ENCODE measurements at places on chromosomes 13 and 19.

DNA sequence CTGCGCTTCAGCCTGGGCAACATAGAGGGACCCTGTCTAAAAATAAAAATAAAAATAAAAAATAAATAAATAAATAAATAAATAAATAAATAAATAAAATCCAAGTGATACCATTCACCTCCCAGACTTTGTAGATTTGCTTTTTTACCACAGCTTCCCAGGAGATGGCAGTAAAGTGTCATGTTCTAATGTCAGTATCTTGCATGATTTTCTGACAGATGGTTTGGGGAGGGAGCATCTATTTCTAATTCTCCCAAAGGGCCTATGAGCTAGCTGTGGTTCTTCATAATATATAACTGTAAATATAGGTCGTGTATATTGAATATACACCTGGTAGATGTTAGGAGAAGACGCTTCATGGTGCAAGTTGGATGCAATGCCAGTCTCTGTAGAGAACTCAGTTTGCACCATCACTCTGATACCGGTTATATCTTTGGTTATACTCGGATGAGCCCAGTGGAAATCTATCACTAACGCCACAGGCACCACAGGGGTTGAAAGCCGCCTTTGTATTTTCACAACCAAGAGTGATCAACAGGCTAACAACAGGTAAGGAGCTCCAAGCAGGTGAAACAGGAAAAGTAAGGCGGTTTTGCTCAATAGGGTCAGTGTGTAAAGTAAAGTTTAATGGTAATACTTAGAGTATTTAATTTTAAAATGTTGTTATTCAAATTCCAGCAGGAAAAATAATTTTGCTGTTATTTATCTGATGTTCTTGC is 13.9 kb downstream of the APLP1 start:
- DNase-seq = peak; percentile 99

DNA sequence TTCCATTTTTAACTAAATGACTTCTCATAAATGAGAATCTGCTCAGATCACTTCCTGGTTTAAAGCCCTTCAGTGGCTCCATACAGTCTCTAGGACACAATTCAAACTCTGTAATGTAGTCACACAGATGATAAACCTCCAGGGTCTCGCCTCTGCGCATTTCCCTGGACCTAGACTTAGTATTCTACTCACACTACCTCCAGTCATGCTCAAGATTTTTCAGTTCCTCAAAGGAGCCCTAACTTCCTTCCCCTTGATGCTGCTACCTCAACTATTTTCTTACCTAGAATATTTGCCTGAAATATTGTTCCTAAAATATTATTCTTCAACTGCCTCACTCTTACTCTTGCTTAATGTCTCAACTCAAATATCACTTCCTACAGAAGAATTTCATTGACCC is 86.7 kb upstream of the TPP2 start:
- no peak for DNase-seq

- DNase-seq = no peak
These were observed 526 bp downstream of the NFIX start for GRCh38 chr19:12995596-12996405.

DNA sequence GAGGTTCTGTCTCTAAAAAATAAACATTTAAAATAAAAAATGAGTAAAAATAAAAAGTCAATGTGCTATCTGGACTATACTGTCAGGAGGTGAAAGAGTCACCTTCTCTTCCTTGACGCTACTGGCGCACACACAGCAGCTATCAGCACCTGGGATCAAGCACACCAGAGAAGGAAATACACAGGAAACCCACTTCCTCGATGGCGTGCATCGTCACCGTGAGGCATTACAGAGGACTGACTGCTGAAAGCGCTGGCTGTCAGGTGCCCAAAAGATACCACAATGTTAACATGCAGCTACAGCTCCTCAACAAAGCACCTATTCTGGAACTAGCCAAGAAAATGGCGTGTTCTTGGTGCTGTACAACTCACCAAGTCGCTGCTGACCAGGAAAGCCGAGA is 6.1 kb downstream of the SLC35E1 start:
- no peak for DNase-seq

GRCh38 chr13:100423375-100423774 is 165.2 kb downstream of the GGACT start:
- no peak for DNase-seq

DNA sequence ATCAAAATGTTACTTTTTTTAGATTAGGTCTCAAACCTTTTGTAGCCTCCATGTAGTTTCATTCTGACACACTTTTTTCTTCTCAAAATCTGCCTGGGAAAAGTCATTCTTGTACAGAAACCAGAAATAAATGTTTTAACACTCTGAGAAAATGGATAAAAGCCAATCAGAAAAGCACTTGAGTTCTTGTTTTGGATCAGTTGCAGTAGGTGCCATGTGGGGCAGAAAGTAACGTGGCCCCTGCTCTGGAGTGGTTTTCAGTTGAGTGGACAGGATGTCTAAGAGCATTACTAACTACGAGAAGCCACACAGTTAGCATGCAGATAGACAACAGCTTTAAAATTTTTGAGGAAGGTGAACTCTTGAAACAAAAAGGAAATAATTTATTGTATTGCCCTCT is 19.1 kb downstream of the GPR183 start:
- DNase-seq = no peak

DNA sequence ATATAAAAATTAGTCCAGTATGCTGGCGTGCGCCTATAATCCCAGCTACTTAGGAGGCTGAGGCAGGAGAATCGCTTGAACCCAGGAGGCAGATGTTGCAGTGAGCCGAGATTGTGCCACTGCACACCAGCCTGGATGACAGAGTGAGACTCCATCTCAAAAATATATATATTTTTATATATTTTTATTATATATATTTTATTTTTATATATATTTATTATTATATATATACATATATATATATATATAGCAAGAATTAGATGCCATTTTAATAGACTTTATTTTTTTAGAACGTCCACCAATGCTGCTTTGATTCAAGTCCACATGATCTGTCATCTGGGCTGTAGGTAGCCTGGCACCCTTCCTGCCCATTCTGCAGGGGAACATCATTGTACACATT is 3.5 kb upstream of the OR7D2 start:
- DNase-seq = no peak

DNA sequence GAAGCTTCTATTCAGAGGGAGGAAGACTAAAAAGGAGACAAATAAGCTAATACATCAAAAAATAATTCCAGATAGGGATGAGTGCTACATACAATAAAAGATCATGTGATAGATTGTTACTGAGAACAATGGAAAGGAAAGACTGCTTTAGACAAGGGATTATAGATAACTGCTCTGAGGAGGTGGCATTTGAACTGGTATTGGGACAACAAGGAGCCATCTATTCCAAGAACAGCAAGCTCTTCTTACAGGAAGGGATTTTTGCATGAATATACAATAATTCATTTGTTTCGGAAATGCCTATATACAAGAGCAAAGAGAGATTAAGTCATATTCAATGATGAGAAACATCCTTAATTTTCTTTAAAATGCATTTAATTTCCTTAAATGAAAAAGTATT is 540.5 kb upstream of the KLF12 start:
- DNase-seq = no peak

DNA sequence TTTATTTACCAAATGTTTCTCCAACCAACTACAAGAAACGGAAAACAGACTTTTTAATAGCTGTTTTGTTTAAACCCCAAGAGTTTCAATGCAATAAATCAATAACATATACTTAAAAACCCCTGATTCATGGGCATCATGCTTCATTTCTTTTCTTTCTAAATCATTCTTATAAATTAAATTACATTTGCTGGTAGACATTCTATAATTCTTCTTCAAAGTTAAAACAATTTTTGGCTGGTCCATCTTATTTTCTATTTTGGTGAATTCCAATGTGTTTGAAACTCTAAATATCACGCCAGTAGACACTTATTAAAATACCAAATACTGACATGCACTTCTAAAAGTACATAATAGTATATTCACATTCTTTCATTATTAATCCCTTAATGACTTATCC is 408.6 kb downstream of the LIG4 start:
- no peak for DNase-seq
